ENCODE measurements at places on chromosomes 16 and 17. TPM values are rescaled to one million over a fixed set of nuclear protein-coding genes. Genes with fewer than 3 reads are reported as not detected.

ADAMTS18 gene
- total RNA-seq: 0.41 TPM

C1QL1 gene
- total RNA-seq: 17.3 TPM

MPV17L gene
- total RNA-seq: 1.7 TPM

HID1 gene
- 2.1 TPM for total RNA-seq

TBC1D3B gene
- 1.1 TPM for total RNA-seq

CNGB1 gene
- total RNA-seq: not detected

GRIN2A gene
- 0.52 TPM for total RNA-seq

SCN4A gene
- total RNA-seq: 4.8 TPM

Data from H7 (cell line).